Type B pancreatic cell (in vitro differentiated cells): ENCODE measurements at places on chromosomes 5 and 9.

DNA sequence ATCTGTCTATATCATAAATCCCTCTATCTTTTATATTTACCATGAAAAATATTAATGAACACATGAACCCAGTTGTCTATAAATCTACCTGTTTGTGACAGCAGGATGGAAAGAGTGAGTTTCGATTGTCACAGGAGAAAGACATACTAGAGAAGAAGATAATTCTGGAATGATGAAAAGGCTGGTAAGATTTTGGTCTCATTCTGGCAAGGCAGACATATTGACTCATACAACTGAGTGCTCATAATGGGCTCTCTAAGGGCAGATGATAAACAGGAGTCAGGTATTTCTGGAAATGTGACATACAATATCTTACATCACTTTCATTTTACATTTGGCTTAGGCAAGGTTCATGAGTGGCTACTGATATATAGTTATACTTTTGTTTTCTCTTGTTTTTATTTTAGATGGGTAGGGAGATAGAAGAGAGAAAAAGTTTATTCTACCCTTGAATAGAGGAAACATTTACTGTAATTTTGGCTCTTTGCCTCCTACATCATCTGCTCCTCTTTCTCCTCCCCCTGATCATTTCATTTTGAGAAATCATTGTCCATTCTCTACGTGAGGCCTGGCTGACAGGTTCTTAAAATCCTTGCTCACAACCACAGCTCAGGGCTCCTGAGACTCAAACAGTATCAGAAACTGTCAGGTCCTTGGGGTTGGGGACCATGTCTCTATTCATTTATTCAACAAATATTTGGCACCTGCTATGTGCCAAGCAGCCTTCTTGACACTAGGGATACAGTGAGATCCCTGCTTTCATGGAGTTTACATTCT, 14.4 kb downstream of the ELOVL7 start:
- H3K4me1 ChIP-seq: no peaks in the 10 kb centered on the region
- no peak overlapping the region for H3K4me3 ChIP-seq
- no peak for DNase-seq
- H3K27me3 ChIP-seq: no peaks in the 10 kb centered on the region

- no peak overlapping the region for H3K4me3 ChIP-seq
- H3K36me3 ChIP-seq: no peaks in the 10 kb centered on the region
- DNase-seq: no peak
- peaks cover 29% of the 10 kb centered on the region for H3K4me1 ChIP-seq
- H3K27ac ChIP-seq: no peak overlapping the region
- H3K27me3 ChIP-seq: peaks cover 11% of the 10 kb centered on the region
Measured at GRCh38 chr5:154345255-154345952, 100.4 kb upstream of the SAP30L start.

- H3K36me3 ChIP-seq: no peaks in the 10 kb centered on the region
- H3K4me3 ChIP-seq: no peak overlapping the region
- H3K27me3 ChIP-seq: no peaks in the 10 kb centered on the region
- no peaks in the 10 kb centered on the region for H3K4me1 ChIP-seq
- H3K27ac ChIP-seq: no peak overlapping the region
Measured at GRCh38 chr5:180399401-180400215, 46.5 kb upstream of the GFPT2 start.

DNA sequence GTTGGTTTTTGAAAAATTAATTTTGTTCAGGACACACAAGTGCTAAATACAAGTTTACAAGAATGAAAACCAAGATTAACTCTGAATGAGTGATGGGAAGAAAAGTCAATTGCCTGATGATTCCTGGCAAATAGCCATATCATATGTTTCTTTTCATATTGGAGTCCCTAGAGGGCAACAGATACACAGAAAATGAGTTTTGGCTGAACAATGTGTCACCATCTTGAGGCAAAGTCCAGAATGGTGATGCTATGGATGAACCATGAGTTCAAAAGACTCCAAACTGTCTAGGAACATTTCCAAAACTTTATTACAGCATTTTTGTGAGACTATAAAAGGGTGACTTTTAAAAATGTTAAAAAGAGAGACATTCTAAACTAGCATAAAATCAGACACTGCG, 382.9 kb downstream of the TMEM161B start:
- no peaks in the 10 kb centered on the region for H3K27me3 ChIP-seq
- no peak overlapping the region for H3K4me3 ChIP-seq
- no peak for DNase-seq
